ENCODE measurements at places on chromosomes 7 and 10.
A peak's percentile ranks its signal among the peaks of the same experiment; 100 is the strongest.

DNA sequence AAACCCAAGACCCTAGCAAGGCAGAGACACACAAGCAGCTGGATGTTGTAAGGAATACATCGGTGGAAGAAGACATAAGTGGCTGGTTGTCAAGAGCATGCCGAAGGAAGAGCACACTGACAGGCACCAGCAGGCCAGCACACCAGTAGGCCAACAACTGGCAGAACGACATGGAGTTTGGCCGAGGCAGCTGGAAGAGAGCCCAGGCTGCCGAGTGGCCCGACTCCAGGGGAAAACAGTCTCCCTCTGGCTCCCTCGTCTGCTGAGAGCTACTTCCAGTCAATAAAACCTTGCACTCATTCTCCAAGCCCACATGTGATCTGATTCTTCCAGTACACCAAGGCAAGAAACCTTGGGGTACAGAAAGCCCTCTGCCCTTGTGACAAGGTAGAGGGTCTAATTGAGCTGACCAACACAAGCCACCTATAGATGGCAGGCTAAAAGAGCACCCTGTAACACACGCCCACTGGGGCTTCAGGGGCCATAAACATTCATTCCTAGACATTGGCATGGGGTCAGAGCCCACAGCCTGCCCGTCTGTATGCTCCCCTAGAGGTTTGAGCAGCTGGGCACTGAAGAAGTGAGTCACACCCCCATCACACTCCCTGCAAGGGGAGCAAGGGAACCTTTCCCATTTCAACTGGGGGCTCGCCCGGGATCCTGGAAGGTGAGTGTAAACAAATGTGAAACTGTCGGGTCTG is 14.7 kb upstream of the TNS3 start:
- no peak for DNase-seq

GRCh38 chr7:24477398-24478136 is 95.7 kb upstream of the PALS2 start:
- DNase-seq, result no peak

- no peak for DNase-seq
Observed at GRCh38 chr10:21831986-21832820, 171.3 kb downstream of the DNAJC1 start.

DNA sequence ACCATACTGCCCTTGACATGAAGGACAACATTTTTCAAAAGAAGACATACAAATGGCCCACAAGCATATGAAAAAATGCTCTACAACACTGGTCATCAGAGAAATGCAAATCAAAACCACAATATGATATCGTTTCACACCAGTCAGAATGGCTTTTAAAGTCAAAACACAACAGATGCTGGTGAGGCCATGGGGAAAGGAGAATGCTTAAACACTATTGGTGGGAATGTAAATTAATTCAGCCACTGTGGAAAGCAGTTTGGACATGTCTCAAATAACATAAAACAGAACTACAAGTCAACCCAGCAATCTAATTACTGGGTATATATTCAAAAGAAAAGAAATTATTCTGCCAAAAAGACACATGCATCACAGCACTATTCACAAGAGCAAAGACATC is 4.2 kb upstream of the NT5C3A start:
- no peak for DNase-seq

- no peak for DNase-seq
Observed at GRCh38 chr7:17021205-17021604, 139.4 kb upstream of the AGR3 start.

- no peak for DNase-seq
Observed at GRCh38 chr7:30596014-30596641, 1.4 kb downstream of the GARS1 start.

GRCh38 chr7:131104596-131105293 is 222.9 kb upstream of the MKLN1 start:
- no peak for DNase-seq

GRCh38 chr7:76142861-76143260 is 58.8 kb upstream of the SRRM3 start:
- no peak for DNase-seq

DNA sequence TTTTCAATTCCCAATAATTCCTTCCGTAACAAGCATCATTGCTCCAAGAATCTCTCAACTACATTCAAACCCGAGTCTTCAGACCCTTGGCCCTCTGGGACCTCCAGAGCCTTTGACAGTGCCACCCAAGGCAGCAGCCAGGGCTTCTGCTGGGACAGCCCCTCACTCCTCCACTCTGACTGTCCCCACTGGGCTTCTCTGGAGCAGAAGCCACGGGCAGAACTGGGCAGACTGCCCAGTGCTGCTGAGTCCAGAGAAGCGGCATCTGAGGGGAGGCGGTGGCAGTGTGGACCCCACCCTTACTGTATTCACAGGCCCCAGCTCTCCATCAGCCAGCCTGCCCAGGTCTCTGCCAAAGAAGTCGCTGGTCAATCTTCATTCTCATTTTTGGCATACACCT is 8.8 kb downstream of the CYREN start:
- no peak for DNase-seq

DNA sequence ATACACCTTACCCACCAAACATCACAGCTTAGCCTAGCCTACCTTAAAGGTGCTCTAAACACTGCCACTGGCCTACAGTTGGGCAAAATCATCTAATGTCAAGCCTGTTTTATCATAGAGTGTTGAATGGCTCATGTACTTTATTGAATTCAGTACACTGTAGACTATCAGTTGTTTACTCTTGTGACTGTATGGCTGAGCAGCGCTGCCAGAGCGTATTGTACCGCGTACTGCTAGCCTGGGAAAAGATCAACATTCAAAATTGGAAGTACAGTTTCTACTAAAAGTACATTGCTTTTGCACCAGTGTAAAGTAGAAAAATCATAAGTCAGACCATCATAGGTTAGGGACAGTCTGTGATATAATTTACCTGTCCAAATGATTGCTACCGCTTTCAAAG is 226.8 kb downstream of the PRPF18 start:
- DNase-seq, result no peak

DNA sequence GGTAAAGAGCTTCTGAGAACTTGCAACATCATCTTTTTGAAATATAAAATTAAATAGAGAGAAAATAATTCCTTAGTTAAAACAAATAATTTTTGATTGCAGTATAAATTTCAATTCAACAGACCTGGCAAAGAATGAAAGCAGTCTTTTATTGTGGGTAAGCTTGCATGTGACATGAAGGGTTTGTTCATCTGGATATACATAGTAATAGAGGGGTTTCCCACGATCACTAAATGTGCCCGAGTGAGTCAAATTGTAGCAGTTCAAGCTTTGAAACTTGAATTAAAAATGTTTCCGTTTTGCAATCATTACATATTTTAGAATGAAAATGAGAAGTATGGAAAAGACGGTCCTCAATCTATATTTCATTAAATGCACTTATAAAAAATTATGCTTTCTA is 658.4 kb upstream of the MBL2 start:
- DNase-seq, result no peak

- DNase-seq, result peak; percentile 20
Observed at GRCh38 chr10:88833723-88834122, 17.9 kb downstream of the ANKRD22 start.

GRCh38 chr7:25495342-25496250 is 267.3 kb upstream of the NPVF start:
- DNase-seq, result no peak

DNA sequence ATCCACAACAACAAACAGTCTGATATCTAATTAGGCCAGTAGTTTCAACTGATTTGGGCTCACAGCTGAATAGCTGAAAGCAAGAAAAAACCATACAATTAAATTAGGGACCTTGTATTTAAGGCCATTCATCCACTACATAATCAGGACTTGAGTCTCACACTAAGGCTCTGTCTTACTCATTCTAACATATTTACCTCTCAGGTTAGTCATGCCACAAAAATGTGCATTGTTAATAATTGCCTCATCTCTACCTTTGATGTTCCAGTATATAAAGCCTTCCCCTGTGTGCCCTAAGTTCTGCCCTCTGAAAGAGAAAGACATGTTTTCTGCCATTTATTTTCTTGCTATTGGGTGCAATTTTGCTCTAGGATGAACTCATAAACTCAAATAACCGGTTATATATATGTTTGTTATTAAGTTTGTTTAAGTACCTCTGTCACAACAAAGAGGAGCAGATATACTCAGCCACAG is 5.3 kb upstream of the C1GALT1 start:
- no peak for DNase-seq

DNA sequence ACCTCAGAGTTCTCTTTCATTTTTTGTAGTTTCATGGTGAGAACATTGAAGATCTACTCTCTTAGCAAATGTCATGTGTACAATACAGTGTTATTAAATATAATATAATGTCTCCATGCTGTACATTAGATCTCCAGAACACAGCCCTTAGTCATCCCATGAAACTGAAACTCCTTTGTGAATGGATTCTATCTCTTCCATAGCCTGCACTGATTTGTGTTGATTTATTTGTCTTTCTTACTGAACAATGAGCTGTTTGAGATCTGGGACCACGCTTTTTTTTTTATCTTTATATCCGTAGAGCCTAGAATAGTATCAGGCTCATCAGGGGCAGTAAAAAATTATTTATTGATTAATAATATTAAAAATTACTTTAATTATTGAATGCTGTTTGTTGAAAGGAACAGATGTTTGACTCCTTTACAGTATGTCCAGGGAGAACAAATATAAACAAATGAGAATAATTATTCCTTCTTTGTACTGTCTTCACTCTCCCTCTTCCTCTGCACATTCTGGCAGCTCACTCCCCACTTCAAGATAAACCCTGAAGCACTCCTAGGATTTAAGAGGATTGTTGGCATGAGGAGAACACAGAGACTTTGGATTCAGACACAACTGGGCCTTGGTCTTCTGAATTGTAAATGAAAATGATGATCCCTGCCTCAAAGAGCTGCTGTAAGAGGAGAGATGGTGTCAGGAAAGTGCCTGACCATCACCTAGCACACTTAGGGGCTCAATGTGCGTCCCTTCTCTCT is 81.6 kb upstream of the MSRB2 start:
- no peak for DNase-seq

DNA sequence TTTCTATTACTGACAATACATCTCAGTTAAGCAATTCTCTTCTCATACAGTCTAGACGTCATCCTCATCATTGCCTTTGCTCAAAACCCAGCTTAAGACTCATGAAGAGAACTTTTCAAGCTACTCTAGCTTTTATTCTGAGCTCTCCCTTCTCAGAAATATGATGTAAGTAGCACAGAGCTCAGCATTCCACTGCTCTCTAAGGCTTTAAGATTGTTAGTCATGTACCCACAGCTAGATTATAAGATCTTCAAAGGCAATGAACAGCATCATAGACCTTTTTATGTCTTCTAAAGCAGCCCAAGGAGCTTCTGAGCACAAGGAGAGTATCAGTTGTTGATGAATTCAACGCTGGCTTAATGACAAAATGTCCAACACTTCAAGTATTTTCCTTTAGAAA is 119.3 kb downstream of the NRP1 start:
- no peak for DNase-seq

GRCh38 chr10:6351495-6351894 is 148.8 kb downstream of the PFKFB3 start:
- DNase-seq, result no peak

GRCh38 chr7:107091306-107091705 is 46.8 kb downstream of the PRKAR2B start:
- no peak for DNase-seq

DNA sequence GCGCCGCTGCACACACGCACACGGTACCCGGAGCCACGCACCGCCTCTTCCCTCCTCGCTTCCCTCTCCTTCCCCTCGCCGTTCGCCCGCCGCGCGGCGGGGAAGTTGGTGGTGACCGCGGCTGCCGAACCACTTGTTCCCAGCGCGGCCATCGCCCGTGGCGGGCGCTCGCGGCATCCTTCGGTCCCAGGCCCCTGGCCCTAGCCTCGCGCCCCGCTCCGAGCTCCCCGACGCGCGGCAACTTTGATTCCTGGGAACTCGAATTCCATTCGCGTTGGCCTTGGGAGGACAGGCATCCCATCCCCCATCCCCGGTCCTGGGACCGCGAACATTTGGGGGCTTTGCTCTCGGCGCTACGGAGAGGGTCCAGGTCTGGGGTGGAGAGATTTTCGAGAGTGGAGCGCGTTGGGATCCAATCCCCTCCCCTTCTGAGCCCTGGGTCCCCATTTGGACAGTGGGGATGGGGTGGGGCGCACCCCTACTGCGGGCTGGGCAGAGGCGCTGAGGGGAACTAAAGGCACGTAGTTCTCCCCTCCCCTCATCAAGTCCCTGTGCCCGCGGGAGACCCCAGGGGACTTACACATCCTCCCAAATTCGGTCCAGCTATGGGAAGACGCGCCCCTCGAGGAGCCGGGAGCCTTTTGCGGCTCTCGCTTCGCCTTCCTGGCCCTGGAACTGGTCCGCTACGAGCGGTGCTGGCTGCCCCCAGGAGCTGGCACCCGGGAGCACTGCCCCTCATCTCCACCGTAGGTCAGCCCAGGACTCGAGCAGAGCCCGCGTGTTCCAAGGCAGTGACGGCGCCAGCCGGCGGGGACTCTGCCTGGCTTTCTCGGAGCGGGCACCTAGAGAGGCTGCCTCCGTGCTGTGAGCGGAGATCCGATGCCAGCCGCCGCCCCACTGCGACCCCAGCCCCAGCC is 834 bp downstream of the CDH23 start:
- DNase-seq, result no peak

- DNase-seq, result no peak
Observed at GRCh38 chr7:96973986-96974385, 31.4 kb upstream of the DLX6 start.

DNA sequence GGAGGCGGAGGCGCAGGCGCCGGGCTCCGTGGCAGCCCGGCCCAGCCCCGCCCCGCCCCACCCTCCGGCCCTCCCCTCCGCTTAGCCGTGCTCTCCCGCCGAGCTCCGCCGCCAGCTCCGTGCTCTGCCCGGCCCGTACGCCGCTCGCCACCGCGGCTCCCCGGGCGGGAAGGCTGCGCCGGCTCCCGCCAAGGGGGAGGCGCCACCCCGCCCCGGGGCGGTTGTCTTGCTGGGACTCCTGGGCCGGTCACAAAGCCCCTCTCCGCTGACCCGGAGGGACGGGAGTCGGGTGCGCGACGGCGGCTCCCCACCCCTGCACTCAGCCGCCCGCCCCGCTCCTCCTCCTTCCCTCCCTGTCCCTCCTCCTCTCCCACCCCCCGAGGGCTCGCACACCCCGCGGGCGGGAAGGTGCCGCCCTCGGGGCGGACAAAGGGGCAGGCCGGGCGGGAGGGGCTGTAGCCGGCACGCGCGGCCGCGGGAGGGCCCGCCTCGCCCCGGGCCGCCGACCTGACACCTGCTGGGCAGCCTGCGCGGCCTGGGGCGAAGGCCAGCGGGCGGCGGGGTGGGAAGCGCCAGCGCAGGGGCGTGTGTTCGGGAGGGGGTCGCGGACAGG is 11.5 kb upstream of the SP8 start:
- no peak for DNase-seq

DNA sequence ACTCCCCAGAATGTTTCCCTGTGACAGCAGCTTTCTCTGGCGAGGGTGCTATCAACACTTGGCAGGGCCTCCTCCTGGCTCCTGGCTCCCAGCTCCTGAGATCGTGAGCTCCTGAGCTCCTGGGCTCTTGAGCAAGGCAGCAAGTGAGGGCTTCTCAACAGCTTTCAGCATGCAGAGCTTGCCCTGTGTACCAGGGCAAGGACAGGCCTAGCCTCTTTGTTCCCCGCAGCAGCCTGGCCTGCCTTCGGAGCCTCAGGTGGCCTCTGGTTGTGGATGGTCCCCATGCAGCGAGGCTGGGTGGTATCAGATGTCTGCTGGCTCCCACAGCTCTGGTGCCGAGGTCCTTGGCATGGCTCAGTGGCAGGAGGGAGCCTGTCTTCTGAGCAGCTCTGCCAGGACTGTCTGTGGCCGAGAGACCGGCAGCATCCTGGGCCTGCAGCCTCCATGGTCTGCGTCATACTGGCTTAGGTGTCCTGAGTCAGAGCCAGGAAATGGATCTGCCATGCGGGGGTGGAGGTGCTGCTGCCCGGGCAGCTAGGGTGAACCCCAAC is 44.2 kb downstream of the ZMIZ1 start:
- DNase-seq, result no peak

GRCh38 chr7:146641491-146641890 is 524.9 kb downstream of the CNTNAP2 start:
- DNase-seq, result no peak
